ENCODE measurements at places on chromosomes 3 and 15.

- no peak for DNase-seq
These were observed 130.1 kb downstream of the EDEM1 start for GRCh38 chr3:5317557-5317956.

DNA sequence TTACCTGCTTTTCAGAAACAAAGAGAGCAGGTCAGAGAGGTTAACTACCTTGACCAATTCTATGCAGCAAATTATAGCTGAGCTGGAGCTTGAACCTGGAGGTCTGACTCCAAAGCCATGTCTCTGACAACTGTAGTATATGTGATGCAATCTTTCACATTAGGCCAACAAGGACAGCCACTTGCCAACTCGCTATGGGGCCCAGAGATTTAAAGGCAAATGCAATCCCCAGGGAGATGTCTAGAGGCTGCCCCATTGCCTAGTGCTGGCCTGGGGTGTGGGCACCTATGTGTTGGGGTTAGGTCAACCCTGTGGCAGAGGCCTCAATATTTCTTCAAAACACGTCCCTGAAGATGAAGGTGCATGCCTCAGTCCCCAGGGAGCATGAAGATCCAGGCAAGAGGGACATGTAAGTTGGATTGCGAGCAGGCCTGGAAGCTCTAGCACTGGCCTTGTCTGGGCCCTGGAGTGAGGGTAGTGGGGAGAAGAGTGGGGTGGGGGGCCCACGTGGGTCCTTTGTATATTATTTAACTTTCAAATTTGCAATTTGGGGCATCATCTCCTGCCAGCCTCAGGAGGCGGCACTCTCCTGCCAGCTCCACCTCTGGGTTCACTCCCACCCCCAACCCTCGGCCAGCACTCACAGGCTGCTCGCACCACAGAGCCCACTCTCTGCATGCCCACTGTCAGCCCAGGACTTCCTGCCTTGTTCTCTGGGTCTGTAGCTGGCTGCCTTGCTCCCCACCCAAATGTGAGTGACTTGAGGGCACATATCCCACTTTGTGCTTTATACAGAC is 64.3 kb downstream of the SLC12A8 start:
- DNase-seq = no peak

- DNase-seq = no peak
These were observed 4.4 kb downstream of the CHCHD4 start for GRCh38 chr3:14120111-14120920.

GRCh38 chr3:5297895-5298294 is 110.4 kb downstream of the EDEM1 start:
- no peak for DNase-seq

GRCh38 chr3:99862208-99862607 is 44.5 kb downstream of the CMSS1 start:
- no peak for DNase-seq

Measured in stimulated activated CD4-positive, alpha-beta T cell treated with anti-CD3 and anti-CD28 coated beads, Interleukin-4, amount 100 ng/mL, for 48 hours (primary cell).